NCI-H226 (cell line): ENCODE measurements at places on chromosomes 7 and 10.
A peak's percentile ranks its signal among the peaks of the same experiment; 100 is the strongest.

- no peak for DNase-seq
Measured at GRCh38 chr7:23022851-23023250, 8.9 kb upstream of the HYCC1 start.

GRCh38 chr10:69786791-69787190, 14.9 kb upstream of the COL13A1 start:
- DNase-seq: peak; percentile 37

GRCh38 chr7:141999058-141999623, 3.5 kb downstream of the MGAM start:
- no peak for DNase-seq

- DNase-seq: peak; percentile 87
Measured at GRCh38 chr7:42671627-42672026, 240.2 kb downstream of the C7orf25 start.

DNA sequence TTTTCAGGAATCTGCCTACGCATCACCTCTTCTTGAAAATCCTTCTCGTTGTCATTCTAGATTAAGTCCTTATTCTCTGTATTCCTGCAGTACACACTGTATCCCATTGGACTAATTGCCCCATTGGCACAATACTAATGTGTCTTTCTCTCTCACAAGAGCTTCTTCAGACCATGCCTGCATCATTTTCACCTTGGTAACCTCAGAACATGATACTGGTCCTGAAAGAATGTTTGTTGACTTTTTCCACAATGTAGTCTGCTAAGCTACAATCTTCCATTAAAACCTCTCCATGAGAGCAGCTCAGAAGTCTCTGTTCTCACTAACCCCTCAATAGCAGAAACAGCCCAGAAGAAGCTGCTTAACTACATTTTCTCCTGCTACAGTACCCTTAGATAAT, 270.7 kb downstream of the PCDH15 start:
- DNase-seq: no peak
